ENCODE measurements at places on chromosomes 3 and 15. TPM values are rescaled to one million over a fixed set of nuclear protein-coding genes. Genes with fewer than 3 reads are reported as not detected.

Gene ROPN1
- polyA plus RNA-seq: not detected

Gene FBXO40
- not detected for polyA plus RNA-seq

Gene TM4SF1
- polyA plus RNA-seq: 183 TPM

Gene SLC6A1
- polyA plus RNA-seq: 1.7 TPM

Gene TCF12
- 9.0 TPM for polyA plus RNA-seq

Gene ULK4
- polyA plus RNA-seq: 2.9 TPM

Gene SEMA5B
- polyA plus RNA-seq: 11.0 TPM

Gene CD96
- polyA plus RNA-seq: 0.16 TPM

Gene GALNT15
- polyA plus RNA-seq: 2.8 TPM

Gene OIP5
- 0.30 TPM for polyA plus RNA-seq

Gene MAP1A
- 1.7 TPM for polyA plus RNA-seq

Gene VEPH1
- 7.6 TPM for polyA plus RNA-seq

Measured in pancreas (tissue), 10 donors.